ENCODE measurements at places on chromosomes 7 and 10. TPM values are rescaled to one million over a fixed set of nuclear protein-coding genes. Genes with fewer than 3 reads are reported as not detected.

CYP3A7 gene
- not detected for total RNA-seq

CLDN4 gene
- total RNA-seq: not detected

DNA sequence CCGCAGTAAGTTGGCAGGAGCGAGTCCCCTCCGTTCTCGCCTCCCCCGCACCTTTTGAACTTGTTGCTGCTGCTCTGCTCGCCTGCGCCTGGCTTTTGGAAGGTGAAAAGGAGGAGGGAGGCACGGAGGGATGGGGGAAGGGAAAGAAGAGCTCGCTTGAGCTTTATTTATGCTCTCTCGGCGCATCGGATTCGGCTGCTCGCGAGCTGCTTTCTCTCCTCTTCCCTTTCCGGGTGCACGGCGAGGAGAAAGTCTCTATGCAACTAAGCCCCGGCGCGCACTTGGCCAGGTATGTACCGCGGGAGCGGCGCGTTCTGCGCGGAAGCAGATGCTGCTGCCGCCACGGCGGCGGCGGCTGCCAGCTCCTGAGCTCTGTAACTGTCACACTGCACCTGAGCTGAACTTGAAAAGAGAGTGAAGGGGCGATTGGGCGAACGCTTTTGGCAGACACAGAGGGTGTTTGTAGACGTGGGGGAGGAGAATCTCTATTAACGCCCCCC lies 551 bp downstream of the KCND2 start:
- no peaks in the 10 kb centered on the region for H3K4me1 ChIP-seq
- no peak overlapping the region for H3K27ac ChIP-seq

- no peaks in the 10 kb centered on the region for H3K27me3 ChIP-seq
- H3K4me1 ChIP-seq: peaks cover 14% of the 10 kb centered on the region
- DNase-seq: no peak
- no peak overlapping the region for H3K4me3 ChIP-seq
- H3K36me3 ChIP-seq: no peaks in the 10 kb centered on the region
Observed at GRCh38 chr10:20998036-20998435, 100.9 kb upstream of the NEBL start.

MKI67 gene
- 50.4 TPM for total RNA-seq
